ENCODE measurements at places on chromosomes 3 and 15.

DNA sequence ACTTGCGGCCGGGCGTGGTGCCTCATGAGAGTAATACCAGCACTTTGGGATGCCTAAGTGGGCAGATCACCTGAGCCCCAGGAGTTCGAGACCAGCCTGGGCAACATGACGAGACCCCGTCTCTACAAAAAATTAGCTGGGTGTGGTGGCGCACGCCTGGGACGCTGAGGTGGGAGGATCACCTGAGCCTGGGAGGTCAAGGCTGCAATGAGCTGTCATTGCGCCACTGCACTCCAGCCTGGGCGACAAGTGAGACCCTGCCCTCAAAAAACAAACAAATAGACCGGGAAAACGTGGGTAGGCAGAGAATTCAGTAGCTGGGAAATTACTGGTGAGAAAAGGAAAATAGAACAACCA is 667 bp downstream of the UMPS start:
- no peak for DNase-seq

DNA sequence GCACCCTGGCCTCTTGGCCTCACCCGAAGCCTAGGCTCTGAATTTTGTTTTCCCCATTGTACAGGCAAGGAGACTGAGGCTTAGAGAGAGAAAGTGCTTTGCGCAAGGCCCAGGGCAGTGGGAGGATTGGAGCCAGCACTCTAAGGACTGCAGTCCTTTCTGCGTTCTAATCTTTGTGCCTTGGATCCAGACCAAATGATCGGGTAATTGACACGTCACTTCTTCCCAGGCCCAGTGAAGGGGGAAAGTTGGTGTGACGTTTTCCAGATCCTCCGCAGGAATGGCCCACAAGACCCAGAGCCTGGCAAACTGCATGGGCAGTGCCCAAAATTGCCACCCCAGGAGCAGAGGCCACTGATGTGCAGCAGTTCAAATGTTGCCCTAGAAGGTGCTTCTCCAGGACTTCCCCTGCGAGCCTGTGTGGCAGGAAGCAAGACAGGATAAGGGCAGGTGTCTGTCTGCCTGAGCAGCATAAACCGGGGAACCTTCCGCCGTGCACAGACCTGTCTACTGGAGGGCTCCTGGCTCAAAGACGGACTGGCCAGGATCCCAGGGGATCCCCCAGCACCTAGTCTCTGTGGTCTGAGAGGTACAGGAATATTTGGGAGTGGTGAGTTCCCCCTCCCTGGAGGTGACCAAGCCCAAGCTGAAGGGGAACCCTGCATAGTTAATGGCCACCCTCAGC is 194.5 kb upstream of the TLE3 start:
- DNase-seq: no peak

GRCh38 chr3:192351441-192351840 is 375.9 kb downstream of the FGF12 start:
- no peak for DNase-seq

- DNase-seq: no peak
These were observed 48.7 kb downstream of the VGLL3 start for GRCh38 chr3:86942206-86942605.

GRCh38 chr15:74368121-74368520 is 675 bp upstream of the CYP11A1 start:
- DNase-seq: no peak

DNA sequence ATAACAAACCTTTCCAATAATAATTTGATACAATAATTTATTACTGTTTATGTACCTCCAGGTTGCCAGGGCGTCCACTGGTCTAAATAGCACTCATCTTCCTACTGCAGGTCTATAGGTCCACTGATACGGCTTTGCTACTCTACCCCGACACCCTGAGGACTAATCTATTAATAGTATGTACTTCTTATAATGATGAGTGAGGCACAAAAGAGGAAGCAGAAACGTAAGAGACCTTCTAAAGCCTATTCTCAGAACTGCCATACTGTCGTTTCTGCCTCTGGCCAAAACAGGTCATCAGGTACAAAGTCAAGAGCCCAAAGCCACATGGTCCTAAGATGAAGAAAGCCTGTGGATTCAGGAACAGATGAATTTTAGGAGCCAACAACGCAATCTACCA is 163.2 kb upstream of the GRM7 start:
- DNase-seq: no peak

- no peak for DNase-seq
These were observed 40.3 kb downstream of the SLC6A20 start for GRCh38 chr3:45756055-45756454.

DNA sequence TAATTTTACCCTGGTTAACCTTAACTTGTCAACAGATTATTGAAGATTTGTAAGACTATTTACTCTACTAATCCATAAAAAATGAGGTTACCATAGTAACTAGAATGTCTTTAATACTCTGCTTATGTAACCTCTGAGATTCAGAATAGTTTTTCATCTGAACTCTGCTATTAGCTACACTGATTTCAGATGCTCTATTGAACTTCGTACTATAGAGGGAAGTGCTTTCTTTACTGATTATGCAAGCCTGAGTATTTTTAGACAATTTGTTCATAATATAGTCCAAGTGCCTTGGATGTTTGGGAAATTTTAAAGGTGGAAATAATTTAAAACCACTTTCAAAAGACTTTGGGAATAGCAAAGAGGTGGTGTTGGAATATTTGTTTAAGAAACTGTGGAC is 107.9 kb upstream of the GBE1 start:
- DNase-seq: no peak

DNA sequence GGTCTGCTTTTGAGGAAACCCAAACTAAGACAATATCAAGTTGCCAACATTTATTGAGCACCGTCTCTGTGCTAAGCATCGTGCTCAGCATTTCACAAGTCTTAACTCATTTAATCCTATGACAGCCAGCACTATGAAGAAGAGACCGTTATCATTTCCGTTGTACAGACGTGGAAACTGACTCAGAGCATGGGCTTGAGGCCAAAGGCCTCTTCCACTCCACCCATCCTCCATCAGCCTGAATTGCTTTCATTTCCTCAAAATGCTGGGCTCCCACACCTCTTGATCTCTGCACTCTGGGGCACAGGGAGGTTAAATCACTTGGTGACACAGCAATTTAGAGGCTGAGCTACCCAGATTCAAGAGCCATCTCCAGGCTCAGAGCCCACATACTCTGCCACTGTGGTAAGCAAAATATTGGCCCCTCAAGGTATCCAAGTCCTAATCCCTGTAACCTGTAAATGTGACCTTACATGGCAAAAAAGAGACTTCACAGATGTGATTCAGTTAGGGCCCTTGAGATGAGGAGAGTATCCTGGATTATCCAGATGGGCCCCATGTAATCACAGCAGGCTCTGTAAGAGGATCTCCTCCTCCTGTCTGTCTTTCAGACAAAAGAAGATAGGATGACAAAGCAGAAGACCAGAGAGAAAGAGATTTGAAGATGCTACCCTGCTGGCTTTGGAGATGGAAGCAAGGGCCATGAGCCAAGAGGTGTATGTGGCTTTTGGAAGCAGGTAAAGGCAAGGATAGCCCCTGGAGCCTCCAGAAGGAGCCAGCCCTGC is 24.3 kb upstream of the FLNB start:
- no peak for DNase-seq

GRCh38 chr3:33910031-33910430 is 111.6 kb downstream of the PDCD6IP start:
- DNase-seq: no peak

DNA sequence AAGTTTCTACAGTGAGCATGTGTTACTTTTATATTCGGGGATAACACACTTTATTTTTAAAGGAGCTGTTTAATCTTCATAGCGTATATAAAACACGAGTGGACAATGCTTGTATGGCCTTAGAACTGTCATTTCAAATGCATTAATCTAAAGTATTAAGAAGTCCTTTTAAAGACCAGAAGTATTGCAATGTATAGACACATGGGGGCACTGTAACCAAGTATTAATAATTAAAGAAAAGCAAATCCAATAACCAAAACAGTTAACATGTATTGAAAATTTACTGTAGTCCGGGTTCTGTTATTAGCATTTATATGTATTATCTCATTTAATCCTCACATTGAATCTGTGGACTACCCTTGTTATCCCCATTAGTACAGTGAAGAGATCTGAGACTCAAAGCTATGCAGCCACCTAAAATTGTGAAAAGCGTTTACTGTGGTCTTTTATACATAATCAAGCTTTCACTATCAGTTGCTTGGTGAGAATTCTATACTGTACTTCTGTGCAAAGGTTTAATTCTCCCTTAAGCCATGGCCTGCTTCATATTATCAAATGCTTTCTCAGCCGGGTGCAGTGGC is 10.1 kb downstream of the ARL14 start:
- DNase-seq: no peak

DNA sequence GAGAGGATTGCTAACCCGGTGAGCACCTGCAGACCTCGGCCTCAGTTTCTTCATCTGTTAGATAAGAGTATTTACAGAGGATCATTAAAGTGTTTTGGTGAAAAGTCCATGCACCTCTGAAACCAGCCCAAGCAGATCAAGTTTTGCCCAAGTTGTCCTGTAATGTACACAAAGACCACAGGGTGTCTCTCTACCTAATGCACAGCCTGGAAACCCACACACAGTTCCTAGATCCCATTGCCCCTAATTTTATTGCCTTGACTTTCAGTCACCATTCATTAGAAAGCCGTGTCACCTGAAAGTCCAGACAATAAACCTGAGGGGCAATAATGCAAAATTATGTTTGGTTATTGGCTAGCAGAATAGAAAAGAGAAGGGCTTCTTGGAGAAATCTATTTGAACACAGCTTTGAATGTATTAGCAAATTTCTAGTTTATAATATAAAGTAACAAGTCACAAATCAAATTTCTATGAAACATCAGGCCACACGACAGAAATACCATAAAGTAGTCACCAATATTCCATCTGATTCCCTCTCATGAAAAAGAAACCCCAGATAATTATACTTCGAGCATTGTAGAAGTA is 161.3 kb upstream of the SLC2A2 start:
- DNase-seq: peak; percentile 59

DNA sequence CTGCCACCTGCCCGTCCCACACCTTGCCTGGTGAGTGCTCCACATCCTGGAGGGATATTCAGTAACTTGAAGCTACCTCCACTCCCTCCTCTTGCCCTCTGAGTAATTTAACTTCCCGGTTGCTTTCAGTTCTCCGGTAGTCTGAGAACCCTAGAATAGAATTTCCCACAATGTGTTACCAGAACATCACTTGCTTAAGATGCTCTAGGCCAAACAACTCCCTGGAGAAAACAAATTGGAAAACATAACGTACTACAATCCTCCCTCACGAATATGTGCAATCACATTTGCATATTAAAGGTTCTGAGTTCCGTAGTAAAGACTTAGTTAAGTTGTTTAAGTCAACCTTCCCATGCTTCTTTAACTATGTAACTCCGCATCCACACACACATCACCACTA is 44.8 kb downstream of the SLCO2A1 start:
- no peak for DNase-seq

GRCh38 chr3:44885618-44886017 is 11.2 kb downstream of the TGM4 start:
- DNase-seq: peak; percentile 57

- DNase-seq: no peak
These were observed 14.4 kb downstream of the ABHD17C start for GRCh38 chr15:80709542-80709941.

DNA sequence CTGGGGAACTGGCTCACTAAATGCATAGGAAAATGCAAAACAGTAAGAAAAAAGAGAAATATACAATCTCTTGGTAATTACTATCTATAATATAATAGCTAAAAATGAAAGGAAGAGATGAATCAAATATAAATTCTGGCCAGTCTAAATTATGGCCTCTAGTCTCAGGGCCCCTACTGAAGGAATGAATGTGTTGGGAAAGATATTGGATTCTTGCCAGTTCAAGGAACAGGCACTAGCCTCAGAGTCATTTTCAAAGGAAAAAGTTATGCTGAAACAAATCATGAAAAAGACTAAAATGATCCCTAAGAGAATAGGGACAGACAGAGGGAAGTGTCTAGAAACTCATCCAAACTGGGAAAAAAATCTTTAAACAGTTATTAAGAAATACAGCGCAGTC is 62.4 kb downstream of the C3orf80 start:
- no peak for DNase-seq

DNA sequence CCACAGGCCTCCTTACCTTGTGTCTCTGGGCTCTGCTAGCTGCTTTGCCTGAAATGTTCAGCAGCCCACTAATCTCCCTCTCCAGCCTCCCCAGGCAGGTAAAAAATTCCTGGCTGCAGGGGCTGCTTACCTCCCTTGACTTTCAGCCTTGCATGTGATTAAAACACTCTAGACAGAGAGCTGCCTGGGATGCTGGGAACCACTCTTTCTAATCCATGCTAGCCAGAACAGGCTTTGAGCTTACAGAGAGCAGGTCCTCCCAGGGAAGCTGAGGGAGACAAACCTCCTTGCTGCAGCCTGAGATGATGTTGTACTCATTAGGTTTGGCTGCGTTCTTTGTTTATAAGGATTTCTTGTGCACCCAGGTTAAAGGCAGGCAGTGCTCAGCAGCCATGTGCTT is 33.7 kb upstream of the LIPC start:
- no peak for DNase-seq

DNA sequence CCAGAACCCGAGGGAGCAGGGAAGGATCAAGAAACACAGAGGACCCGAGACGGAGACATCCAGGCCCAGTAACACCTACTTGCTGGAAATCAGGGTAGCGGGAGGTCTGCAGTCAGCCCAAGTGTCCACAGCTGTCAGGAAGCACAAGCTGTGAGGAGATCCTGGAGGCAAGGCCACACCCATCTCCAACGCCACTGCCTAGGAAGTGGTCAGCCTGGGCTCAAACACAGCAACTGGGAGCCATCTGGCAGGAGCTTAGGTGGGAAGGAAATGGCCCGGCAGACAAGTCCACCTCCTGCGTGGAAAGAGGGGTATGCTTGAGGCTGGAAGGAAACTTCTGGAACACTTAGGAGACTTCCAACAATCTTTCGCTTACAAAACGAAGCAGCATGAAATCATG is 407.1 kb downstream of the VPS13C start:
- no peak for DNase-seq

DNA sequence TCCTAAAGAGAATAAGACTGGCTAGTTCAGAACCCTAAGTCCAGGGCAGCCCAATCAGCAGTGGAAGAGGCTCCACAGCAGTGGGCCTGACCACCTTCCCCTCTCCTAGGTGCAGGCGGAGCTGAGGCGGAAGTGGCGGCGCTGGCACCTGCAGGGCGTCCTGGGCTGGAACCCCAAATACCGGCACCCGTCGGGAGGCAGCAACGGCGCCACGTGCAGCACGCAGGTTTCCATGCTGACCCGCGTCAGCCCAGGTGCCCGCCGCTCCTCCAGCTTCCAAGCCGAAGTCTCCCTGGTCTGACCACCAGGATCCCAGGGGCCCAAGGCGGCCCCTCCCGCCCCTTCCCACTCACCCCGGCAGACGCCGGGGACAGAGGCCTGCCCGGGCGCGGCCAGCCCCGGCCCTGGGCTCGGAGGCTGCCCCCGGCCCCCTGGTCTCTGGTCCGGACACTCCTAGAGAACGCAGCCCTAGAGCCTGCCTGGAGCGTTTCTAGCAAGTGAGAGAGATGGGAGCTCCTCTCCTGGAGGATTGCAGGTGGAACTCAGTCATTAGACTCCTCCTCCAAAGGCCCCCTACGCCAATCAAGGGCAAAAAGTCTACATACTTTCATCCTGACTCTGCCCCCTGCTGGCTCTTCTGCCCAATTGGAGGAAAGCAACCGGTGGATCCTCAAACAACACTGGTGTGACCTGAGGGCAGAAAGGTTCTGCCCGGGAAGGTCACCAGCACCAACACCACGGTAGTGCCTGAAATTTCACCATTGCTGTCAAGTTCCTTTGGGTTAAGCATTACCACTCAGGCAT is 33.7 kb downstream of the VIPR1 start:
- no peak for DNase-seq

GRCh38 chr3:170132335-170132734 is 49.2 kb downstream of the PHC3 start:
- no peak for DNase-seq

Measured in NCI-H446 treated with DMSO at 0.1 percent for 48 hours (cell line).